ENCODE measurements at places on chromosomes 6 and 20. TPM values are rescaled to one million over a fixed set of nuclear protein-coding genes. Genes with fewer than 3 reads are reported as not detected.

GRCh38 chr6:24923885-24924401 lies 11.8 kb downstream of the RIPOR2 start:
- peak; percentile 27 for DNase-seq

The TPBG gene
- total RNA-seq = 45.5 TPM

DNA sequence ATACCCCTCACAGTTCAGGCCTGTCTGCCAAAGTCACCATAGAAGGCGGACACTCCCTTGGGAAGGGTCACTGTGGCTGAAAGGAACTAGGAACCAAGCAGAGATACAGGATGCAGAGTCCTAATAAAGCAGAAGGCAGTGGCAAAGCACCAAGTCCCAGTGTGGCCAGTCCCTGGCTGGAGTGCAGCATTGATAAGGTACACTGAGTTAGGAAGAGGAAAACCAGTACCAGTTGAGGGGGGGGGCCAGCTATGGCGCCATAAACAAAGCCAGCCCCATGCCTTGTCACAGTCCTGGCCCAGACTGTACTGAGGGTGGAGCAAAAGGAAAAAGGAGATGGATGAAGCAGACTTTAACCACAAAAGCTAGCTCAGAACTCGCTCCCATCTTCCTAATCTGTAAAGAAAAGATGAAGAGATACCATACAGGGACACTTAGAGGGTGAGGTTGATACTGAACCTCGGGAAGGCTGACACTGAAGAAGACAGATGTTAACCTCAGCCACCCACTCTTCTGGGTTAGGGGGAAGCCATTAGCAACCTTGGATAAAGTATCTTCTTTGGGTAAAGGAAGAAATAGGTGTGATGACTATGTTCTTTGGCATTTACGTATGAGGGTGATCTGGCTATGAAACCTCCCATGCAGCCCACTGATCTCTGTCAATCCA lies 7.8 kb downstream of the ABHD12 start:
- DNase-seq = no peak

The GPR63 gene
- total RNA-seq = 6.2 TPM

The IL17F gene
- total RNA-seq = not detected

- DNase-seq = no peak
Measured at GRCh38 chr6:144986271-144986670, 701.1 kb downstream of the UTRN start.

GRCh38 chr6:106197441-106197840 lies 111.3 kb downstream of the PRDM1 start:
- DNase-seq = no peak
